ENCODE measurements at places on chromosomes 3 and 15. TPM values are rescaled to one million over a fixed set of nuclear protein-coding genes. Genes with fewer than 3 reads are reported as not detected.

Gene UBA7
- total RNA-seq = 42.2 TPM

Gene TMEM41A
- total RNA-seq = 11.6 TPM

DNA sequence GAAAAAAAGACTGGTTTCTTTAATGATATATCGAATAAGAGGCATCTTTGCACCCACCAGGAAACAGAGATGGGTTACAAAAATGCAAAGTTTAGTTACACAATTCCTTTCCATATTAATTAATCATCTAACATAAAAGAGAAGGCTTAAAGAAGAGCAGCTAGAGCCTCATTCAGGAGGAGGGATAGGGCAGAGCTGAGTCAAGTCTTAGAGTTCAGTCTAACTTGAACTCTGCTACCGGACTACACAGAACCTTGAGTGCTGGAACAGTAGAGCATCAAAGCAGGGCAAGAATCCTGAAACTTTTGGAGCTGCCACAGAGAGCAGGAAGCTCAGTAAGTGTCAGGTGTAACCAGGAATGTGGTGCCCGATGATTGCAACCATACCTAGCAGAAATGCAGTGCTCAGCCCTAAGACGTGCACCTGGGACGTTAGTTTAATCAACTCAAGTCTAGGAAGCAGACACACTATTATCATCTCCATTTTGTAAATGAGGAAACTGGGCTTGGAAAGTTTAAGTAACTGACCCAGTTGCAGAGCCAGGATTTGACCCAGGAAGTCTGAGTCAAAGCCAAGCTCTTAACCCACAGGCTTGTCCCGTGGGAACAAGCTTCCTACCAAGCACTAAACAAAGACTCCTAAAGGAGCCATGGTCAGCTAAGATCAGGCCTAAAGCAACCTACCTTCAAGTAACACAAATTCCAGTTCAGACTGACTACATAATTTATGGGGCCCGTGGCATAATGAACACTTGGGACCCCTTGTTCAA lies 187.4 kb downstream of the FOXP1 start:
- peak; percentile 43 for DNase-seq

DNA sequence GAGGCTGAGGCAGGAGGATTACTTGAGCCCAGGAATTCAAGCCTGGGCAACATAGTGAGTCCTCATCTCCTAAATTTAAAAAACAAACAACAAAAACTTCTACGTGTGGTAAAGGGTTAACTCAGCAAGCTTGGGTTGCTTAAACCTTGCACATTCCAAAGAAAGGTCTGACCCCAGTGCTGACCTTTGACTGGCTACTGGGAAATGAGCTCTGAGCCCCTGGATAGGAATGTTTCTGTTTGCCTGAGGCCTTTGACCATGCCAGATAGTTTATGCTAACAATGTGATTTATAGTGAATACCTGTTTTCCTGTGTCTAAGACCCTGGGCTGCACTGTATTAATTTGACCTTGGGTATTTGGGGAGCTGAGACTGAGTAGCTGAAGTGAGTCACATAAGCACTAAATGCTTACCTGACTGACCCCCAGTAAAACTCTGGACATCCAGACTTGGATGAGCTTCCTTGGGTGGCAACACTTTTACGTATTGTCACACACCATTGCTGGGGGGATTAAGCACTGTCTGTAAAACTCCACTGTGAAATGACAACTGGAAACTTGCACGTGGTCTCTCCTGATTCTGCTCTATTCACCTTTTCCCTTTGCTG lies 20.7 kb downstream of the TCAIM start:
- no peak for DNase-seq

GRCh38 chr3:31606453-31606852 lies 73.7 kb downstream of the STT3B start:
- no peak for DNase-seq

- DNase-seq = no peak
Observed at GRCh38 chr3:178350763-178351162, 185.5 kb upstream of the KCNMB2 start.

DNA sequence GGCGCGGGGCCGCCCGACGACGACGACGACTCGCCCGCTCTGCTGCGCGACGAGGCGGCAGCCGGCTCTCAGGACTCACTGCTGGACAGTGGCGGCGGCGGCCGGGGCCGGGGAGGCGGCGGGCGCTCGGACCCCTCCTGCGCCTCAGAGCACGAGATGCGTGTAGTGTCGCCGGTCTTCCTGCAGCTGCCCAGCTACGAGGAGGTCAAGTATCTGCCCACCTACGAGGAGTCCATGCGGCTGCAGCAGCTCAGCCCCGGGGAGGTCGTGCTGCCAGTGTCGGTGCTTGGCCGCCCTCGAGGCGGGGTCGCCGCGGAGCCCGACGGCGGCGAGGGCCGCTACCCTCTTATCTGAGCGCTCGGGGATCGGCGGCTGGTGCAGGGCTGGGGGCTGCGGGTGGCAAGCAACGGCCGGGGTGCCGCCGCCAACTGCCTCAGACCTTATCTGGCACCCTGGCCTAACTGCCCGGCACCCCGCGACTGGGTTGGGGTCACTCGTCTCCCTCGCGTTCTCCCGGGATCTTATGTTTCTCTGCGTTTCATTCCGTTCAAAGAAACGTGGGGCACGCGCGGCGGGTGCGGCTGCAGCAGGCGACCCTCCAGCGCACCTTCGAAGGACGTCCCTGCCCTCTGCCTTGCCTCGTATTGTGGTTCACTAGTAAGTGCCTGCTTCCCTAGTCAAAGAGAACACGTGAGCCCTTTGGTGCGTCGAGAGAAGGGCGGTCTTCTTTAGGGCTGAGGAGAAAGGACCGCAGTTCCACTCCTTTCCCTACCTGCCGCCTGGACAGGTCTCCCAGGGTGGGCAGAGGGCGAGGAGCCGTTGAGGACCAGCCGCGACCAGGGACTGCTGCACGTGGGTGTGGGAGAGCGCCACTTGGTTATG lies 1.0 kb downstream of the C3orf80 start:
- no peak for DNase-seq

DNA sequence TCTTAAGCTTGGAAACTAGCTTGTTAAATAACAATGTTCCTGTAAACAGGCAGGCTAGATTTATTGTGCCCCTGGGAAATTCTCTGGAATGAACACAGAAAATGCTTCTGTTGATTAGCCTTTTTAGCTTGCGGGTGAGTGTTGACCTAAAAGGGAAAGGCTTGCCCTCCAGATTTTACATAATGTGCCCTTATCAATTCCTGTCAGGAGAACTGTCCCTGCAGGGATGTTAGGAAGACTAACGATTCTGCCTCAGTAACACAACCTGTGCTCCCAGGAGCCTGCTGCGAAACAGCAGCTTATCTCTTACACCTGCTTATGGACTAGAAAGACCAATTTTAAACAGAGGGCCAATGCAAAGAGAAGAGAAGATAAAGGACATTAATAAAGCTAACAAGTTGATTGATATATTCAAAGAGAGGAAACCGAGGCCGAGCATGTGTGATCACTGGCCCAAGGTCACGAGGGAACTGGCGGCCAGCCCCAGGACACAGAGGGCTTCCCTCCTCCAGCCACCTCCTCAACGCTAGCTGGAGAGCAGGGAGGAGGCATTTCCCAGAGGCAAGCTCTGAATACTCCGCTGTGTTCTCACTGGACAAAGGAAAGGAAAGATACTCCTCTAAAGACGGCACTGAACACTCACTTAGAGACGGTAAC lies 48.4 kb upstream of the TJP1 start:
- DNase-seq = no peak

DNA sequence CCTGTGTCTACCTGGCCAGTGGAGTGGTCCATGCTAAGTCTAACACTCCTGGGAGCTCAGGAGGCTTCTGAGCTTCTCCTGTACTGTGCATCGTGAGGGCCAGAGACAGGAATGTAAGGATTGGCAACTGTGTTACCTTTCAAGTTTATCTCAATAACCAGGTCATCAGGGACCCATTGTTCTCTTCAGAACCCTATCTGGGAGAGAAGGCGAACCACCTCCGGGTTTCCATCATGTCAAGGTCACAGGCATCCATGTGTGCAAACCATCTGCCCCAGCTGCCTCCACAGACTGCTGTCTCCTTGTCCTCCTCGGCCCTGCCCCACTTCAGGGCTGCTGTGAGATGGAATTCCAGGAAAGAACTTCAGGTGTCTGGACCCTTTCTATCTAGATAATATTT lies 5.9 kb downstream of the ANKRD63 start:
- DNase-seq = no peak
